ENCODE measurements at places on chromosomes 4 and X.

GRCh38 chr4:75819121-75819520, 83.1 kb downstream of the PPEF2 start:
- no peak for DNase-seq

DNA sequence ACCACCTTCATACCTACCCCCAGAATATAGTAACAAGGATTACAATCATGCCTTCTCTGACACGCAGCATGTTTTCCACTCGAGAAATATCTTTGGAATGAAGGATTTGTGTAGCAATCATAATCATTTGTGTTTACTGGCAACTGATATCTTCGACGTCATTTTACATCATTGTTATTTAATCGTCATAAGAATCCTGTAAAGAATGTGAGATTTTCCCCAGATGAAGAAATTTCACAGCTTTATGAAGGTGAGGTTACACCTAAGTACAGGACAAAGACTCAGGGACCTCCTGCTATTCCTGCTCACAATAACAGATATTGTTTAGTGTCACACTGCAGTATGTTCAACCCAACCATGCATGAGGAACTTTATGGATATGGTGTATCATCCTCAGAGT, 198.2 kb upstream of the LDB2 start:
- no peak for DNase-seq

- no peak for DNase-seq
Measured at GRCh38 chr4:140137671-140138070, 16.3 kb downstream of the MAML3 start.

- DNase-seq = peak; percentile 7
Measured at GRCh38 chr4:125091-125771, 930 bp downstream of the ZNF718 start.

DNA sequence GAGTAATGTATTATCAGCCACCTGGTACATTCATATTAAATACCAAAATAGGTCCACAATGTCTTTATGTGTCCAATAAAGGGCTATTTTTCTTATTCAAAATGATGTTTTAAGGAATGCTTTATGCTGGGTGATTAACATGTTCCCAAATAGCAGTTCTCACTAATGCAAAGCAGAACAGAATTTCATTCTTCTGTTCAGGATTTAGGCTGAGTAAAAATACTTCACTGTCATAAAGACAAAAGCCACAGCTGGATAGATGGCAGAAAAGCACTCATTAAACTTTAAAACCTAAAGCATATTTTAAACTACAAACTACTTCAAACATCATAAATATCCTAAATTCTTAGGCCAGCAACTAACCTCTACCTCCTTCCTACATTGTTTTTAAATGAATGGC, 244.0 kb downstream of the TMA16 start:
- no peak for DNase-seq

DNA sequence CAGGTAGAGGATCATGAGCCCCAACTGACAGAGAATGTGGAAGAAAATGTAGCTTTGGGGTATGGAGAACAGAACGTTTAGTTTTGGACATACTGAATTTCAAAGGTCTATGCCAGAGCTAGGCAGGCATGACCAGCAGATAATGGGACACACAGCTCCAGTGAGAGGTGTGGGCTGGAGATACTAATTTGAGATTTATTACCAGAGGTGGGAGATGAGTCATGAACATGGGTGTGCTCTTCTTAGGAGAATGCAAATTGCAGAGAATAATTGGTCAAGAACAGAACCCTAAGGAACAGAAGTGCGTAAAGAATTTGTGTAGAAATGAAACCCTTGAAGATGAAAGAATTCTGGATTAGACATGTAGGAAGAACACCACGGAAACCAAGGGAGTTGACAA, 125.2 kb downstream of the PACRGL start:
- DNase-seq = no peak

DNA sequence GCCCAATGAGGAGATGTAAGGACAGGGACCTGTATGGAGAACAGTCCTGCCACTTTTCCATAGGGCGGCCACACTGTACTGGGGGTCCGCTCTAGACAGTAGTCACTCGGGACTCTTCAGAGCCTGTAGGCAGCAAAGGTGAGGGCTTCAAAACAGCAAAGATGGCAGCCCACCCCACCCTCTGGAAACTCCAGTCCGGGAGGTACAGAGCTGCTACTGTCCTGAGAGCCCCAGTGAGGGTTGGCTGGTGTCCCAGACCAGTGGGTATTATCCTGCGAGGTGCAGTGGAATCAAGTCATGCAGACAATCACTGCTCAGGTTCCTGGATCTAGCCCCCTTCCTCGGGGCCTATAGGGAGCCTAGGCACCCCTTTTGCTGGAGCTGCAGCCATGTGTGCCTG, 784.6 kb upstream of the GRID2 start:
- DNase-seq = no peak

- no peak for DNase-seq
Measured at GRCh38 chr4:77805840-77806239, 13.3 kb downstream of the CNOT6L start.

DNA sequence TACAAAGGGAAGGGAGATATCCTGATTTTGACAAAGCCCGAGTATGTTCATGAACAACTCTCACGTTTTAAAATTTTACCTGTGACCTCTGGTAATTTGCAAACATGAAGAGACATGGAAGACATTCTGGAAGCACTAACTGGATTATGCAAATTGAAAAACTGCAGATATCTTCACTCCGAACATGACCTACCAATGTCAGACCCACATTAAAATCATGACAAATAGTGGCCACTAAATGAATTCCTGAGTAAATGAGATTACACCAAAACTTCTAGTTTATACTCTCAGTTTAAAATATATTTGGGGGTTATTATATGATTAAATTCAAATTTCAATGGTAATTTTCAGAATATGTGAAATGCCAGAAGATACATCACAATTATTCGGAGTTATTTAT, 19.9 kb upstream of the CBR4 start:
- no peak for DNase-seq

- peak; percentile 55 for DNase-seq
Measured at GRCh38 chrX:18886344-18887161, 97.4 kb downstream of the PHKA2 start.

- no peak for DNase-seq
Measured at GRCh38 chr4:8284391-8284790, 14.8 kb downstream of the HTRA3 start.

DNA sequence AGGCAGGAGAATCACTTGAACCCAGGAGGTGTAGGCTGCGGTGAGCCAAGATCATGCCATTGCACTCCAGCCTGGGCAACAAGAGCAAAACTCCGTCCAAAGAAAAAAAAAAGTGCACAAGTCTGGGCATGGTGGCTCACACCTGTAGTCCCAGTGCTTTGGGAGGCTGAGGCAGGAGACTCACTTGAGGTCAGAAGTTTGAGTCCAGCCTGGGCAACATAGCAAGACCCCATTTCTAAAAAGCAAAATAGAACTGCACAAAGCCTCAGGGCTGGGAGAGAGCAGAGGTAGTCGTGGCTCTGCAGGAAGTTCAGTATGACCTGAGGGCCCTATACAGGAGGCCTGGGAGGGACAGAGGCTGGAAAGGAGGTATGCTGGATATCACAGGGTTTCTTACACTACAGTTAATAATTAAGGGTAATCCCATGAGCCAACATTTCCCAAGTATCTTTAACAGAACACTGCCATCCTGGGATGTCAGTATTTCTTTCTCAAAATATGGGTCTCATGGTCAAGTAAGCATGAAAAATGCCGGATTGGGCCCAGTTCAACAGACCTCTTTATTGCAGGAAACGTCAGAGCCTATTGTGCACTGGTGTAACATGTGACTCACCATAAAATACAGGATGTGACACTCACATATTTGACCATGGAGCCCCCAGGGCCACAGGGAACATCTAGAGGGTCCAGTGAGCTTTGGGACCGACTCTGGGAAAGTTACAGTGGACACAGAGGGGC, 37.8 kb downstream of the ACSL1 start:
- no peak for DNase-seq

DNA sequence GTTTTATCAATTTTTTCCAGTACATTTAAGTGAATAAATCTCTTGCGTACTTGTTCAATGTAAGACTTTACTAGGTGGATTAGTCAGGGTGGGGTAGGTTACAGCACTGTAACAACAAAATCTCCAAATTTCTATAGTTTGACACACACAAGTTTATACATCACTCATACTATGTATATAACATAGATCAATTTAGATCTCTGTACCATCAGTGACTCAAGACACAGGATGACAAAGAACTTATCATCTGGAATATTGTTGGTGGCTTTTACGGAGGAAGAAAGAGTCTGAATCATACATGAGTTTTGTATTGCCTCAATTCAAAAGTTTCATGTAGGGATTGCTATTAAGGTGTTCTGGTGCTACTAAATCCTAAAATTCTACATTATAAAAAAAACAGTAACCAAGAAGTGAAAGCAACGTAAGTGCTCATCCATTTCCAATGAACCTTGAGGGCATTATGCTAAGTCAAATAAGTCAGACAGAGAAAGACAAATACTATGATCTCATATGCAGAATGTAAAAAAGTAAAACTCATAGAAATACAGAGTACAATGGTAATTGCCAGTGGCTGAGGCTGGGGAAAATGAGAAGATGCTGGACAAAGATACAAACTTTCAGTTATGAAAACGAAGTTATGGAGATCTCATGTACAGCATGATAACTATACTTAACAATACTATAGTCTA, 98.0 kb upstream of the DKK2 start:
- no peak for DNase-seq

DNA sequence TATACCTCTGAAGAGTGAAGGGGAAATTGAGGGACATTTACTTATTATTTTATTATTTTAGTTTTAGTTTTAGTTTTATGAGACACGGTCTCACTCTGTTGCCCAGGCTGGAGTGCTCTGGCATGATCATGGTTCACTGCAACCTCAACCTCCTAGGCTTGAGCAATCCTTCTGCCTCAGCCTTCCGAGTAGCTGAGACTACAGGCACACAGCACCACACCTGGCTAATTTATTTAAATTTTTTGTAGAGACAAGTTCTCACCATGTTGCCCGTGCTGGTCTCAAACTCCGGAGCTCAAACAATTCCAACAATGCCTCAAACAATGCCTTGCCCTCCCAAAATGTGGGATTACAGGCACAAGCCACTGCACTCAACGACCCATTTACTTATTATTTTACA, 68.4 kb upstream of the BMP2K start:
- no peak for DNase-seq

GRCh38 chrX:23788521-23788920, 5.5 kb downstream of the SAT1 start:
- no peak for DNase-seq

GRCh38 chr4:16238327-16238726, 12.1 kb upstream of the TAPT1 start:
- no peak for DNase-seq

DNA sequence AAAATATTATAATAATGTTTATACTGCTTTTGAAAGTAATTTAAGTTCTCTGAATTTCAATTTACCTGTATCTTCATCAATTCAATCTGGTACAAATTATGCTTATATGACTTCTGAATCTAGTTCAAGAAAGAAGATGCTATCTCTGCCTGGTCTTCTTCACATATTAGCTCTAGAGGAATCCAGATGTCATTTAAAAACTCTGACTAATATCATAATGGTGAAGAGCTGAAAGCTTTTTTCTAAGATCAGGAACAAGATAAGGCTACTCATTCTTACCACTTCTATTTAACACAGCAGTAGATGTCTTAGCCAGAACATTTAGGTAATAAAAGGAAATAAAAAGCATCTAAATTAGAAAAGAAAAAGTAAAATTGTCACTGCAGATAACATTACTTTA, 636.1 kb downstream of the ARAP2 start:
- DNase-seq = no peak

DNA sequence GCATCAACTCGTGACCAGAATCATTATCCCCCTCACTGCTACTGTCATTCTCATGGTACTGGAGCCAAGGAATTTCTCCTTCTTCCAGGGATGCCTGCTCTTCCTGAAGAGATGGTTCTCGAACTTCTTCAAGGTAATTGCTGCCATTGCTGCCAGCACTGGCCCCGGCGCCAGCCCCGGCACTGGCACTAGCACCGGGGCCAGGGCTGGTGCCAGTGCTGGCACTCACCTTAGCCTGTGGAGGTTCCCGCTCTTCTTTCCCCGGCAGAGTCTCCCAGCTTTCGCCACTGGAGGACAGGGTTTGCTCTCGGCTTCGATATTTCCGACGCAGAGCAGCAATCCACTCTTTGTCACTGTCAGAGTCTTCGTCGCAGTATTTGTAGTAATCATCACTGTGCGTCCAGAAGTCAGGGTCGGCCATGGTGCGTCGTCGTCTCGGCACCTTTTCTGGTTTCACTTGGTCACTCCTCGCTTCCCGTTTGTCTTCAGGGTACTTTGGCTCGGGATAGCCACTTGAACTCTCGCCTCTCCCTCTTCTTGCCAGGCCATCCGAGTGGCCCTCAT, 3.4 kb downstream of the PJA1 start:
- no peak for DNase-seq

DNA sequence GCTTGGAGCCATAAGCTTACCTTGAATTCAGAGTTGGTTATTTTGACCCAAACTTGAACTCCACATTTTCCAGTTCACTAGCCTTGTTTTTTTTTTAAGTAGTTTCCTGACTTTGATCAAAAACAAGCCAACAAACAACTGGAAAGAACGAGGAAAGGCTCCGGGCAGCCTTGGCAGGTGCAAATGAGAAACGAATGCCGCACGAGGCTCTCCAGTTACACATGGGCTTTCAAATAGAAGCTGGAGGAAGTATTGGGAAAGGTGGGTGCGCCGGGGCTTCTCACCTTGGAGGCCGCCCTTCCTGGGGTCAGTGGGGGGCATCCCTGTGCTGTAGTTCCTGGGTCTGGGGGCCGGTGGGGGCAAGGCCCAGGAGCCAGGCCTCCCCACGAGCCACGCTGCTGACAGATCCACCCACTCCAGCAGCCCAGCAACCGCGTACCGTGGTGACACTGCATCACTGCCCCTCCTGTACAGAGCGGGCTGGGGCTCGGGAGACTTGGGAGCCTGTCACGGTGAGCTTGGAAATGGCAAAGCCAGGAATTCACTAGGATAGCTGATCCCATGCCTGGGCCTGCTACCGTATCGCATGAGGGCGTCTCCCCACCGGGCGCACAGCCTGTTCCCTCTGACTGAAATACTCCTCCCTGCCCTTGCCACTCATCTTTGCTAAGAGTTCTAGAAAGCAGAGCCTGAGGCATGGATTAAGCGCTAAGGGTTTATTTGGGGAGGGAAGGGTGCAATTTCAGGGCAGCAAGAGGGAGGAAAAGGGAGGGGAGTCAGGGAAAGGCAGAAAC, 50.9 kb upstream of the ADRA2C start:
- no peak for DNase-seq

- no peak for DNase-seq
Measured at GRCh38 chr4:153652051-153652784, 31.9 kb upstream of the TLR2 start.

DNA sequence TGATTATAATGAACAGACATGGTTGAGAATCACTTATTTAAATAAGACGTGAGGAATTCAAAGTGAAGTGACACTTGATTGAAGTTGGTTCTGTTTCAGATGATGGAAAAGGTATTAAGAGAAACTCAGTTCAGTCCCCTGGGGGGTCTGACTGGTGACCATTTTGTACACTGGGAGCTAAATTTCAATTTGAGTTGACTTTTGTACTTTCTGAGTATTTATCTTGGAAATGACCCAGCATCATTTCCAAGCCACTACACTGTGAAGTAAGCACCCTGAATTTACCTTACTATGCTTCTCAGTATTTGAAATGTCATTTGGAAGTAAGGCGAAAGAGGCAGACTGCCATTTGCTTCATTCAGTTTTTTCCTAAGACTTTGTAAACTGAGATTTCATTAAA, 73.4 kb downstream of the CNOT6L start:
- no peak for DNase-seq

GRCh38 chr4:184424993-184425758, 49.2 kb downstream of the IRF2 start:
- DNase-seq = no peak

Data from fibroblast of the aortic adventitia (primary cell).